Activated naive CD4-positive, alpha-beta T cell treated with anti-CD3 and anti-CD28 coated beads, Interleukin-2, amount 50 U/mL, for 72 hours (primary cell): ENCODE measurements at places on chromosomes 1 and 21. TPM values are rescaled to one million over a fixed set of nuclear protein-coding genes. Genes with fewer than 3 reads are reported as not detected.
A peak's percentile ranks its signal among the peaks of the same experiment; 100 is the strongest.

- no peak for DNase-seq
These were observed 887.1 kb downstream of the LRRIQ3 start for GRCh38 chr1:73310797-73311381.

DNA sequence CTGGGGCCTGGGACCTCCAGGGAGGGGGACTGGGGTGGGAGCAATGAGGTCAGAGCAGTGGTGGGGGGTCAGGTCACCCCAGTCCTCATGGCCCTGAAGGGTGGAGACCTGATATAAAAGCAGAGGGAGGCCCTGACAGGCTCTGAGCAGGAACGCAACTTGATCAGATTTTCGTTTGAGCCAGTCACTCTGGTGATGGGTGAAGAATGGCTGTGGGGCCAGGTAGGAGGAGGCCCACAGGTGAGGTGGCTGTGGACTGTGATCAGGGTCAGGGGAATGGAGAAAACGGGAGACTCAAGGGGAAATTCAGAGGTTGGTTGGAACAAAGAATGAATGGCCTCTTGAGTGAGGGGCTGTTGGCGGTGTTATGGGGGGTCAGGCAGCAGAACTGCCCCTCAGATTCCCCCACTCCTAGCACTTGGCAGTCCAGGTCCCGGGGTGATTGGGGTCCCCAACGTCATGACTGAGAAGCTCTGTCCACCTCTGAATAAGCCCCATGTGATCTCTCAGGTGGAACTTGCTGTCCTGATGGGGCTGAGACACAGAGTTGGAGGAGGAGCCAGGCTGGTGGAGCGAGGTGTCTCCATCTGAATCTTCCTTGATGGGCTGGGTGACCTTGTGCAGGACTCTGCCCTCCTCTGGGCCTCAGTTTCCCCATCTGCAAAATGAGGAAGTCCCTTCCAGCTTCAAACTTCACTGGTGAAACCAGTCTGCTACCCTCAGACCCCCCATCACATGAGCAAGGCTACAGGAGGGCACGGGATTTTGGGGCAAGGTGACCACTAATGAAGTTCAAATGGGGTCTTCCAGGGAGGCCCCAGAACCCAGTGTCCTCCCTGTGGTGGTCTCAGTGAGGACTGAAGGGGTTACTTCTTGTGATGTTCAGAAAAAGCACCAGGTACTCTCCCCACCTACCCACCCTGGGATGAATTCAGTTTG is 683.0 kb downstream of the MATN1 start:
- no peak for DNase-seq

The PDZK1 gene
- not detected for total RNA-seq

- DNase-seq: no peak
These were observed 68.3 kb upstream of the SIM2 start for GRCh38 chr21:36630485-36631206.

- no peak for DNase-seq
These were observed 171.1 kb downstream of the PIGK start for GRCh38 chr1:77047978-77048614.

DNA sequence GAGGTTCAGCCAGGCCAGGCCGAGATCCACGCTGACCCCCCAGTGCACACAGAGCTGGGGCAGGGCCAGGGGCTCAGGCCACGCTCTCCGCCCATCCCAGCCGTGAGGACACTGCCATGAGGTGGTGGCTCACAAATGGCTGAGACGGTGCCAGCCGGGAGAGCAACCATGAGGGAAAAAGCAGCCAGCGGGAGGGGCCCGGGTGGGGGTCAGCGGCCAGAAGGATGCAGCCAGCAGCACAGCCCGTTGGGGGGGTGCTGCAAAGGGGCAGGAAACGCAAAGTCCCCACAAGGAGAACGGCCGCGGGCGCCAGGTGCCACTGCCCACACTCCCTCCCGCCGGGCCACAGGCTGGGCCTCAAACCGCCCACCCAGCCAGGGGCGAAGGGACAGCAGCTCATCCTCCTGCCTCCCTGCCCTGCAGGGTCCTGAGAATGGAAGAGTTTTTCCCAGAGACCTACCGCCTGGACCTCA is 8.3 kb downstream of the TTLL10 start:
- peak; percentile 50 for DNase-seq

- DNase-seq: no peak
These were observed 216.3 kb downstream of the COL11A1 start for GRCh38 chr1:102891868-102892625.

DNA sequence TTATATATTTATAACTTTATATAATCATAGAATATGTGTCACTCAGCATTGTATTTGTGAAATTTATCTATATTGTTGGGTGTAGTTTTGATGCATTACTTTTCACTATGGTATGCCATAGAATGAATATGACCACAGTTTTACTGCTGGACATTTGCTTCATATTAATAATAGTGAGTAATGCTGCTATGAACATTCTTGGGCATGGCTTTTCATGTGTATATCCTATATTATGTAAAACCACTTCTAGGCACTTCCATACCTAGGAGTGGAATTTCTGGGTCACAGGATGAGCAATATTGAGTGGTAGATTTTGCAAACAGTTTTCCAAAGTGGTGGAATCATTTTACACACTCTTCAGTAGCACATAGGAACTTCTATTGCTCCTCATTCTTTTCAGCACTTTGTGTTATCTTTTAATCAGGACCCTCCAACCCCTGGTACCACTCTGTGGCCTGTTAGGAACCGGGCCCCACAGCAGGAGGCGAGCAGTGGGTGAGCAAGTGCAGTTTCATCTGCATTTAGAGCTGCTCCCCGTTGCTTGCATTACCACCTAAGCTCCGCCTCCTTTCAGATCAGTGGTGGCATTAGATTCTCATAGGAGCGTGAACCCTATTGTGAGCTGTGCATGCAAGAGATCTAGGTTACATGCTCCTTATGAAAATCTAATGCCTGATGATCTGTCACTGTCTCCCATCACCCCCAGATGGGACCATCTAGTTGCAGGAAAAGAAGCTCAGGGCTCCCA is 56.0 kb upstream of the CNIH3 start:
- no peak for DNase-seq

The SDCCAG8 gene
- total RNA-seq: 30.1 TPM

DNA sequence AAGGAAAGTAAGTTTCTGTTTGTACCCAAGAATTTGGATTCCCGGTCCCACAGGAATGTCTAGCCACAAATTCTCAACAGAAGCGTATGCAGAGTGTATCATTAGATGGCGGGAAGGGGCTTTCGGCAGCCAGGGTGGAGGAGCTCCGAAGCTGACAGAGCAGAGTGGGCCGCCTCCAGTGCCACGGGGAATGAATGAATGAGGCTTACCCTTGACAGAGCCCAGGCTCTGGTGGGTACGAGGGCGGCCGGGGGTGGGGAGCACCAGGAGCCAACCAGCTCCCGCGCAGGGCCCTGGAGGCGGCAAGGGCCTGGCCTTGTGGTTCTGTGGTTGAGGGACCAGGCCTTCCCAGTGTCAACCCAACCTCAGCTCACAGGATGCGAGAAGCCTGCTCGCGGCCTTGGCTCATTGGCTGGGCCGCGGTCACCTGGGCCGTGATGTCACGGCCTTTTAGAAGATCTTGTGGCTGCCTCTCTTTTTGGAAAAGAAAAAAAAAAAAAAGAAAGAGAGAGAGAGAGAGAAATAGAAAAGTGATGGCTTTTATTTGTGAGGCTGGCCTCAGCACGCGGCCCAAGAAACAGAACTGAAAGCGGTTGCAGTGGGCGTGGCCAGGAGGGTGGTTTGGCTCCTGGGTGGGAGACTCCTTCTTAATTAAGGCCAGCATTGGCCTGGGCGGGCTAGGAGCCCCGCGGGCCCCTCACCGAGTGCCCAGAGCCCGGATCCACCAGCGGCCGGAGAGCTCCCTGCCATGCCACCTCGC is 34.9 kb upstream of the RUNX3 start:
- DNase-seq: peak; percentile 98

GRCh38 chr21:37658121-37658816 is 258.0 kb downstream of the KCNJ6 start:
- no peak for DNase-seq
